Renal cortical epithelial cell (primary cell): ENCODE measurements at places on chromosomes 7 and 10.

GRCh38 chr7:27395626-27396025, 153.0 kb downstream of the EVX1 start:
- DNase-seq: no peak

DNA sequence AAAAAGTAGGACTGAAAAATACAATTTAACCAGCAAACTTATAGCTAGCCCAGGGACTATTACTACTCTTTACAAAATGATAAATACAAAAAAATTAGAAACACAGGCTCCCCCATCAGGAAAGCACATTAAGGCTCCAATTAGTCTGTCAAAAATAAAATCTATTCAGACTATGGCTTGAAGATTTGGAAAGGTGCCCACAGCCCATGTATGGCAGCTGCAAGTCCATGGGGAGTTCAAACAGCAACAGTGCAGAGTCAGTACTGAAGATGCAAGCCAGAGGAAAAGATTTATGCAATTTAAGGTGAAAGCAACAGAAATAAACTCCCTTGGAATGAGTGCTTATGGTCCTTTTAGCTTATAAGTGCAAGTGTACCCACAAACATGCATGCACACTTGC, 29.7 kb downstream of the IMMP2L start:
- no peak for DNase-seq

DNA sequence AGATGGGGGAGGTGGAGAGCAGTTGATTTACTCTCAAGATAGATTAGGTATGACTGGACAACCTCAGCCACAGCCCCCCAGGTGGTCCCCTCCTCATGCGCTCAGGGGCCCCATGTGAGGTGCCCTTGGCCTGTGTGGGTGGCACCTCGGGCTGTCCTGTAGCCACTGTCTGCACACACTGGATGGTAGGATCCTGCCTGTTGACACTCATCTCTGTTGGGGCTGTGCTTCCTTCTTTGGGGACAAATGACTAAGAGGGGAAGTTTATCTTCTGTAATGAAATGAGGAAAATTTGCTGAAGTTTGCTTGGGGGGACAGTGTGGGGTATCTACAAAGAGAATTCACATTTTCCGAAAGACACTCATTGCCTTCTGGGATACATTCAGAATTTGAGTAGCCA, 53.6 kb upstream of the ANTXRL start:
- DNase-seq: no peak

GRCh38 chr10:113450906-113451305, 101.9 kb upstream of the HABP2 start:
- DNase-seq: no peak

- peak; percentile 13 for DNase-seq
Observed at GRCh38 chr7:14381306-14381705, 391.8 kb upstream of the ETV1 start.

DNA sequence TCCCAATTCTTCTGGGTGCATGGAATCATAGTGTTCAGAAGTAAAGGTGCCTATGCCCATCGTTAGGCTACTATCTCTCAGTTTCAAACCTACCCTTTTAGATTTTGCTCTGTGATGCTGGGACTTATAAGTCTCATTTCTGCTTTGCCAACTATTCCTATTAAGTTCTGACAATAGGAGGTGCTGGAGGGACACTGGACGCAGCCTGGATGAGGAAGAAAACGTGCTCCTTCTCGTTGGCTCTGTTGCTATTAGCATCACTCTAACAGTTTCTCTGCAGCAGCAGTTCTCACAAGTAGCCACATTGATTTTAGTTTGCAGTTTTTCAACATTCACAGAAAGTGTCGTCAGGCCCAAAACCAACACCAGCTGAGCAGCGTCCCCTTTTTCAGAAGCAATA, 72.4 kb downstream of the ABCC2 start:
- peak; percentile 29 for DNase-seq

GRCh38 chr10:83764666-83765065, 374.6 kb upstream of the GHITM start:
- DNase-seq: no peak
